ENCODE measurements at places on chromosomes 1 and 21.

GRCh38 chr1:113282893-113283285 lies 107.4 kb upstream of the MAGI3 start:
- DNase-seq, result no peak

DNA sequence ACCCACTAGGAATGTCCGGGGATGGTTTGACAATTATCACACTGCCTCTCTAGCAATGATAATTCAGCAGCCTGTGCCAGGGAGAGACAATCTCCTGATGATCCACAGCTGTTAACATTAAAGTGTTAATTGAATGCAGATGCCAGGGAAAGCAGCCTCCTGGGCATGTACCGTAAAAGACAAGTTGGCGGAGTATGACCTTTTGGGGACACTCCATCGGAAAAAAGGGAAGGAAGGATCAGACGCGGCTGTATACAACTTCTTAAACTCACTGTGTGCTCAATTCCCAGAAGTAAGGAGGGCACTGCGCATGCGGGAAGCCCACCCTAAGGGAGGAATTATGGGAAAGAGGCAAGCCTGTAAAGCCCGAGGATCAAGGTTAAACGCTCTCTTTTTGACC lies 62.6 kb downstream of the MAP3K7CL start:
- no peak for DNase-seq

- no peak for DNase-seq
Observed at GRCh38 chr1:45945426-45945825, 142.0 kb downstream of the MAST2 start.

DNA sequence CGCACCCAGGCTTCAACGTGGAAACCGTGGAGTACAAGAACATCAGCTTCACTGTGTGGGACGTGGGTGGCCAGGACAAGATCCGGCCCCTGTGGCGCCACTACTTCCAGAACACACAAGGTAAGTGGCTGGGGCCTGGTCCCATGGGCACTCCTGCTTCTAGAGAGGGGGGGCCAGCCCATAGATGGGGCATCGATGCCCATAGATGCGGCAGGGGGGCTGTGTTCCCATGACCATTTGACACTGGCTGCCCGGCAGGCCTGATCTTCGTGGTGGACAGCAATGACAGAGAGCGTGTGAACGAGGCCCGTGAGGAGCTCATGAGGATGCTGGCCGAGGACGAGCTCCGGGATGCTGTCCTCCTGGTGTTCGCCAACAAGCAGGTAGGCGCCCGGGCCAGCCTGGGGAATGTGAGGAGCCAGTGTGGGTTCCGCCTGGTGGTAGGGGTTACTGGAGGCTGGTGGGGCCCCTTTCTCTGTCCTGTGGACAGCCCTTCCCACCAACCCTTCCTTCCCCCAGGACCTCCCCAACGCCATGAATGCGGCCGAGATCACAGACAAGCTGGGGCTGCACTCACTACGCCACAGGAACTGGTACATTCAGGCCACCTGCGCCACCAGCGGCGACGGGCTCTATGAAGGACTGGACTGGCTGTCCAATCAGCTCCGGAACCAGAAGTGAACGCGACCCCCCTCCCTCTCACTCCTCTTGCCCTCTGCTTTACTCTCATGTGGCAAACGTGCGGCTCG lies 5.6 kb downstream of the C1orf35 start:
- no peak for DNase-seq

- DNase-seq, result no peak
Observed at GRCh38 chr1:50531601-50532000, 108.4 kb upstream of the DMRTA2 start.

DNA sequence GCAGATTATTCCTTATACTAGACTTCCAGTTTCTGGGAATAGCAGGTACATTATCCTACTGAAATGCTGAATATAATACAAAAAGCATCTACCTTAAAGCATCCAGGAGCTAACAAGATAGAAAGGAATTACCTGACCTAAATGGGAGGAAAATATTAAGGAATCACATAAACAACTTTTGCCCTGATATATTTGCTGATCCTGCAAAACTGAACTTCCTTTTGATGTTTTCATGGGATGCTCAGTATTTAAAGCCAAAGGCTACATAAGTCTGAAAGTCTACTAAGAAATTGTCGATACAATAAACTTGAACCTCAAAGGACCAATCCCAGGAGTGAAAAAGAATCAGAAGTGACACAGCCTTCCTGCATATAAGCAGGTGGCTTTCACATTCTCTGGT lies 85.6 kb upstream of the C1orf21 start:
- DNase-seq, result no peak

DNA sequence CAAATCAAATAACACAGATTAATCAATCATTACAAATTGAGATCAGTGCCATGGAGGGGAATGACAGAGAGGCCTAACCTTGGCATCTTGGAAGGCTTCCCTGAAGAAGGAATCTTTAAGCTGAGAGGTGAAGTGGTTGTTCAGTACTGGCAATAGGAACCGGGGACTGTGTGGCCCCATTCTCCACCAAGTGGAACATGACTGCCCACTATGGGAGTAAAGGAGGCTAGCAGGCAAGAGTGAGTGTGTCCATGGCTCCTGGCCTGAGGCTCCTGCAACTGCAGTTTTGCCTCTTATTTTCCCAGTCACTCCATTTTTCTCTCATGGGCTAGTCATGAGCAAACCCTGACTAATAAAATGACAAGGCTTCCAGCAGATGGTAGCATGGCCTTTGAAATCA lies 112.2 kb upstream of the GJB5 start:
- no peak for DNase-seq

- DNase-seq, result no peak
Observed at GRCh38 chr1:109485001-109485400, 1.3 kb downstream of the ATXN7L2 start.

GRCh38 chr1:64976361-64976760 lies 10.0 kb upstream of the JAK1 start:
- no peak for DNase-seq

DNA sequence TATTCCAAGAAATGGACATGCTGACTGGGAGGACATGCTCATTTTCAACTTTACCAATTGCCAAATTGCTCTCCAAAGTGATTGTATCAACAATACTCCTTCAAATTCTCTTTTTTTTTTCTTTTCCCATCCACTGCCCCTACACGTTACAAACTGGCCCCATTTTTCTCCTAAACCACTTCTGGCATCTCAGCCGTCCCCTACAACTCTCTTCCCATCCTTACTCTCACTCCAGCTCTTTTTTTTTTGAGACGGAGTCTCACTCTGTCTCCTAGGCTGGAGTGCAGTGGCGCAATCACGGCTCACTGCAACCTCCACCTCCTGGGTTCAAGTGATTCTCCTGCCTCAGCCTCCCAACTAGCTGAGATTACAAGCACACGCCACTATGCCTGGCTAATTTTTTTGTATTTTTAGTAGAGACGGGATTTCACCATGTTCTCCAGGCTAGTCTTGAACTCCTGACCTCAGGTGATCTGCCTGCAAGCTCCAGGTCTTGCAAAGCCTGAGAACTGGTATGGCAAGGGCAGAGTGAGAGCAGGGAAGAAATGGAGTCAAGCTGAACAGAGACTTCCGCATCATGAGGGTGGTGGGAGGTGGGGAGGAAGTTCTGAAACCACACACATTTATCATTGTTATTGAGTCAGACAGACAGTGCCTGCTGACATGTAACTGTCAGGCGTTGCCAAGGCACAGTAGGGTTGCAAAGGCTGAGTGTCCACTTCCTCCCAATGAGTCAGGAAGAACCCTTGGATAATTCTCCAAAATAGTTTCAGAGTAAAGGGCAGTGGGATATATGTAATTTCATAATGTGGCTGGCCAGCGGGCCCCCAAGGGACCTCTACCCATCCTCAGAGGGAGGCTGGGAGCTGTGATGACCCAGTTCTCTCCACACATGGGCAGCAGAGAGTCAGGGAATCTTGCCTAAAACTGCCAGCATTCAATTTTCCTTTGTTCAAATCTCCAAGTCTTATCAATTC lies 17.4 kb downstream of the CELA3A start:
- DNase-seq, result peak; percentile 56

Measured in pulmonary artery endothelial cell (primary cell).